ENCODE measurements at places on chromosomes 5 and 9.

DNA sequence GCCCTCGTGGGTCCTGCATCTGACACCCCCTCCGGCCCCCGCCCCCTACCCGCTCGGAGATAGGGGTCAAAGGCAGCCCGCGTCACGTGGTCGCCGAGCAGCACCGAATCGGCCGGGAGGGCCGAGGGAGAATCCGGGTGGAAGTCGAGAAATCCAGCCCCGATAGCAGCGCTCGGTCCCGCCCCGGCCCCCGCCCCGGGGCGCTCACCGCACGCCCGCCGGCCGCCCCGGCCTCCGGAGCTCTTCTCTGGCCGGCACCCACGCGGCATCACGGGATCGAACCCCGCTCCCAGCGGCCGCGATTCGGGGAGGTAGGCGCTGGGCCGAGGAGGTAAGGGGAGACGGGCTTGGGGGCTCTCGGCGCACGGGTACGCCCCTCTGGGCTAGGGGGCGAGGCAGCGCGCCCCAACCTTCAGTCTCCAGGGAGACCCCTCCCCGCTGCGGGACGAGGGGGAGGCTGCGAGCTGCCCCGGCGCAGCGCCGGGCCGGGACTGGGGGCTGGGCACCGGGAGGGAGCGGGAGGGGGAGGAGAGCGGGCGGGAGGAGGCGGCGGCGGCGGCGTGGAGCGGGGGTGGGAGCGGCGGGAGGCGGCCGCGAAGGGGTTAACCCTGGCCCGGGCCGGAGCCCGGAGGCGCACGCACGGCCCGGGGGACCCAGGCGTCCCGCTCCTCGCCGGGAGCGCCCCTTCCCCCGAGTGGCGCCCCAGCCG is 22.1 kb upstream of the NDST1 start:
- peak; percentile 32 for DNase-seq

DNA sequence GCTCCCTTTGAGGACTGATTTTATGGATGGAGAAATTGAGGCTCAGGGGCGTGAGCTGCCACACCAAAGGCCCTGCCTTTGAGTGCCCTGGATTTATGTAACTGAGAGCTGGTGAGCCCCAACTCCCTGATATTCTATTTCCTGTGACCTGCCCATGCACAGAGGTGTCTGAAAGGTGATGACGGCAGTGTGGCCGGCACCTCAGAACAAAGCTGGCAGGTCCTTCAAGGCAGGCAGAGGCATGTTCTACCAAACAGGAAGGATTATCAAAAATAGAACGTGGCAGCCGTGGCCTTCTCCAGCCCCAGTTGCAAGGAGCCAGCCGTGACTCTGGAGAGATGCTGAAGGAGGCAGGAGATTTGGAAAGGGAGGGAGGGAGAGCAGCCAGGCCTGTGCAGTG is 36.2 kb downstream of the INSYN2B start:
- no peak for DNase-seq

- DNase-seq = no peak
Measured at GRCh38 chr9:130825351-130825651, 9.8 kb upstream of the ABL1 start.

- peak; percentile 73 for DNase-seq
Measured at GRCh38 chr5:150279330-150280020, 10.1 kb downstream of the CAMK2A start.

- peak; percentile 7 for DNase-seq
Measured at GRCh38 chr9:5425006-5425628, 12.6 kb downstream of the PLGRKT start.

GRCh38 chr5:53782620-53783019 is 222.2 kb downstream of the NDUFS4 start:
- no peak for DNase-seq

GRCh38 chr5:316210-317085 is 5.1 kb upstream of the AHRR start:
- no peak for DNase-seq

DNA sequence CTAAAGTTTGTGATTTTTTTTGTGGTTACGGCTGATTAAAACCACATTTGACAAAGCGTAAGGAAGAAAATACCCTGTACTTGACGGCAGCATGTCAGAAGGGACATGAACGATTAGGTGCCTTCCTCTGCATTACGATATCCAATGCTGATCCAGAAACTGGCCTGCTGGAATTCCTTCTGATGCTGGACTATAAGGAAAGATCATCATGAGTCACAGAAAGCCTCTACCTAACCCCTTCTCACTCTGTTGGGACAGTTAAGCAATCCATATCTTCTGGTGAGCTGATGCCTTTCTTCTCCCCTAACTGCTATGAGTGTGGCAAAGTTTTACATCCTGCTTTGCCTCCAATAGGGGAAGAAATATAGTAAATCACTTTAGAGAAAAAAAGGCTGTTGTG is 78.4 kb upstream of the PAPPA start:
- DNase-seq = no peak

- DNase-seq = no peak
Measured at GRCh38 chr9:118276784-118277183, 572.6 kb downstream of the TLR4 start.

- no peak for DNase-seq
Measured at GRCh38 chr9:123453076-123453667, 97.2 kb downstream of the CRB2 start.

GRCh38 chr9:76194896-76195295 is 199.3 kb downstream of the RFK start:
- DNase-seq = no peak

- DNase-seq = no peak
Measured at GRCh38 chr5:5813441-5813840, 391.0 kb downstream of the ICE1 start.

- no peak for DNase-seq
Measured at GRCh38 chr5:177957241-177957640, 38.8 kb downstream of the PROP1 start.

DNA sequence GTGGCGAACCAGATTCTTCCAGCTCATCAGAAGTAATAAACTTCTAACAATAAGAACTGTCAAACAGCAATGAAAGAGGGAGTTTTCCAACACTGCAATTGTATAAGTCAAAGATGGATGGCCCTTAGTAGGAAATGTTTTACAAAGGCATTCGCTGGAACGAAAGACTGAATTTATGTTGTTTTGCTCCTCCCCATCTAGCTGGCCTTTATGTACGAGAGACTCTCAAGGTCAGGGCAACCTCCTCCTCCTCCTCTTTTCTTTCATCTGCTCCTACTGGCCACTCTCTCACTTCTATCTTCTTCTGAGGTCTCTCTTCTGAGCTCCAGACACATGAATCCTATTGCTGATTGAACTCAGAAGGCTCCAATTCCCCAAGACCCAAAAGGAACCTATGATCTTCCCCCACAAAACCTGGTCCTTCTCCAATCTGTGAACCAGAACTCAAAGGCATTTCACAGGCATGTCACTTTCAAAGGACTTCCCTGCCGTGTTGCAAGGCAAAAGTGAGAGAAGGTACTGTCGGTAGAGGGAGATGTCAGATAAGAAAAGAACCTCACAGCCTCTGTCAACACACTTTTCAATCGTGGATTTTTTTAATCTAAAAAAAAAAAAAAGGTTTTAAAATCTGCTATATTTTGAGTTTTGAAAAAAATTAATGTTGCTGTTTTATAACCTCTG is 28.5 kb upstream of the PUM3 start:
- DNase-seq = peak; percentile 35

DNA sequence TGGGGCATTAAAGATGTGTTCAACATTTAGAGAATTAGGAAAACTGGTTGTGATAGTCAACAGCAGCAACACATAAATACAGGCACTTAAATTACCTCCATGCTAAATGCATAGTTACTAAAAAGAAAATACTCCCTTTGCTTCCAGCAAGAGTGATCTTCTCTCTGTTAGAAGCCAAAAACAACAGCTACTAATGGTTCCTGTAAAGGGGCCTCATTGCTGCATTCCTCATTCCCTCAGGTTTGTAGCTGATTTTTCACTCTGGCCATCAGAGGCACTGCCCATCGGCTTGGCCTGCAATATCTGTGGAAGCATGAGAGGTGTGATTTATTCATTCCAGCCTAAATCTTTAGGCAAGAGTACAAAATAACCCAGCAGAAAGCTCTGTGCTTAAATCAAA is 466.0 kb upstream of the ADAMTS16 start:
- DNase-seq = no peak

GRCh38 chr5:73485715-73486114 is 12.5 kb upstream of the BTF3 start:
- DNase-seq = no peak

DNA sequence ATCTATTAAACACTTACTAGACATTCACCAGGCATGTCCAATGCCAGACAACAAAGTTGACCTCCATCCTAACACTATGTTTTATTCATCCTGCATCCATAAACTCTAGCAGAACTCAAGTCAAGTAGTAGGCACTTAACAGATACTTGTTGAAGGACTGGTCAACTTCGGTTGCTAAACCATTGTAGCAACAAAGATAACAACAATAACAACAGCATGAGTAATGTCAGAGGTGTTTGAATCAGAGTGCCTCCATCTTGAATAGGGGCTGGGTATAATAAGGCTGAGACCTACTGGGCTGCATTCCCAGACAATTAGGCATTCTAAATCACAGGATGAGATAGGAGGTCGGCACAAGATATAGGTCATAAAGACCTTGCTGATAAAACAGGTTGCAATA is 180.5 kb upstream of the ZNF462 start:
- no peak for DNase-seq

DNA sequence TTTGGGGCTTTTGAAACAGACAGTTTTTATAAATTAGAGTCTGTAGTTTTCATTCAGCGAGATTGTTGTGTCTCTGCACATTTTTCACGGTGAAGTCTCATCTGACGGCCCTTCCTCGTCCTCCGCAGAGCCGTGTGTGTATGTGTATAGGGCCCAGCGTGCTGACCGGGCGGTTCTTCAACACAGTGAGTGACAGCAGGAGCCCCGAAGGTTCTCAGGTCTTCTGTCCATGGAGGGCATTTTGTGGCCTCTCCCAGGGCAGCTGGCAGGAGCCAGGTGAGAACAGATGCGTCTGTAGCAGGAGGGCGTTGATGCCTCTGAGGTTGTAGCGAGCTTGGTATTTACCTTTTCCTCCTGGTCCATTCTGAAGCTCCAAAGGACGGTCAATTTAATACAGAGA is 116.0 kb upstream of the LPCAT1 start:
- DNase-seq = no peak

DNA sequence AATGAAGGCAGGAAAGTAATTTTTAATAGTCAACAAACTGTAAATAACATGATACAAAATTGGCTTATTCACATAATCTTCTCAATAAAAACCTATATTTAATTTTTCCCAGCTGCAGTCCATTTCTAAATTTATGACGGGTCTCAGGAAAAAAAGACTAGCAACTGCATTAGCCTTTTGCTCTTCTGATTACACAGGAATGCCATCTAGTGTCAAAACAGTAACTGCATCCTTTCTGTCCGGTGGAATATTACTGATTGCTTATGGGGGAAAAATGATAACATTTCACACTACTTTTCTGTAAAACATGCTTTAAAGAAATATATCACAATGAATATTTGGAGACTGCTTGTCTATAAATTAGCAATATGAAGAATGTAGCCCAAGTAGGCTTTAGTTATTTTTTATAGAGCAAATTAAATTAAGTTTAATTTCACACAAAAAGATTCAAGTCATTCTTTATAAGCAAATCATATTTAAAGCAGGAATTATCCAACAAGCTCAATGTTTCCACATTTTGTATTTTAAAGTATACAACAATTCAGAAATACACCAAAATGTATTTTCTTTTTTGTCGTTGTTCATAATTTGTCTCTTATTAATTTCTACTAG is 534.7 kb downstream of the CDH10 start:
- peak; percentile 69 for DNase-seq

DNA sequence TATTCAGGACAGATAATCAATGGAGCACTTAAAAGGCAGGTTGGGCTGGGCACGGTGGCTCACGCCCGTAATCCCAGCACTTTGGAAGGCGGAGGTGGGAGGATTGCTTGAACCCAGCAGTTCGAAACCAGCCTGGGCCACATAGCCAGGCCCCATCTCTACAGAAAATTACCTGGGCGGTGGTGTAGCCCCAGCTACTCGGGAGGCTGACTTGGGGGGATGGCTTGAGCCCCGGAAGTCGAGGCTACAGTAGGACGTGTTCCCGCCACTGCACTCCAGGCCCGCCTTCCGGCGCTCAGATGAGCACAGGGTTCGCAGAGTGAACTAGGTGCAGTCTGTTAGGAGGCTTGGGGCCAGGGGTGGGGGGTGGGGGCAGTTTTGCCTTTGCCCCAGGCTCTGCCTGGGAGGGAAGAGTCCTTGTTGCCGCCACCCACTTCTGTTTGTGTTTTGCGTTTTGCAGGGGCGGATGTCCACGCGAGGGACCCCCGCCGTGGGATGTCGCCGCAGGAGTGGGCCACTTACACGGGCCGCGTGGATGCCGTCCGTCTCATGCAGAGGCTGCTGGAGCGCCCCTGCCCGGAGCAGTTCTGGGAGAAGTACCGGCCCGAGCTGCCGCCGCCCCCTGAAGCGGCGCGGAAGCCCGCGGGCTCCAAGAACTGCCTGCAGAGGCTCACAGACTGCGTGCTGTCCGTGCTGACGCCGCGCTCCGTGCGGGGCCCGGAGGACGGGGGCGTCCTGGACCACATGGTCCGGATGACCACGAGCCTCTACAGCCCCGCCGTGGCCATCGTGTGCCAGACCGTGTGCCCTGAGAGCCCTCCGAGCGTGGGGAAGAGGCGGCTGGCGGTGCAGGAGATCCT is 85.2 kb downstream of the ANKRD33B start:
- DNase-seq = no peak
